ENCODE measurements at places on chromosomes 1 and 21.
A peak's percentile ranks its signal among the peaks of the same experiment; 100 is the strongest.

DNA sequence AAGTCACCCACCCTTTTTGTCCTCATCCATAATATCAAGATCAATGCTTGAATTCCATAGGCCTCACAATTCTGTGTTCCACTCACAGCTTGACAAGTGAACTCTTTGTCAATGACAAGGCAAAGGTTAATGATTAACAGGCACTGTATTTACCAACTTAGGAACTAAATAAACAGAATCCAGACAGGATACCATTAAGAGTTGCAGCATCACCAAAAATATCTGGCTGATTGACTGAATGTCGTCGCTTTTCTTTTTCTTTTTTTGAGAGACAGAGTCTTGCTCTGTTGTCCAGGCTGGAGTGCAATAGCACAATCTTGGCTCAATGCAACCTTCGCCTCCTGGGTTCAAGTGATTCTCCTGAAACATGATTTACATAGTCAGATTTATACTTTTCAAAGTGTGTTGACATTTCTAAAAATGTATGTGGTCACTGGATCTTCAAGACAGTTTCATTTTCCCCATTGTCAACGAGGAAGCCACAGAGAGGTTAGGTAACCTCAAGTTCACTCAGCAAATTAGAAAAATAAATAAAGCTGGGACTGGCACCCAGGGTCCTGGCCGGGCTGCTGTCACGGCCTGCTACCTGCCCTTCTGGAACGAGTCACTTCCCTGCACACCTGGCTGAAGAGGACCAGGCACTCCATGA, 81.0 kb downstream of the PDE9A start:
- no peak for DNase-seq

DNA sequence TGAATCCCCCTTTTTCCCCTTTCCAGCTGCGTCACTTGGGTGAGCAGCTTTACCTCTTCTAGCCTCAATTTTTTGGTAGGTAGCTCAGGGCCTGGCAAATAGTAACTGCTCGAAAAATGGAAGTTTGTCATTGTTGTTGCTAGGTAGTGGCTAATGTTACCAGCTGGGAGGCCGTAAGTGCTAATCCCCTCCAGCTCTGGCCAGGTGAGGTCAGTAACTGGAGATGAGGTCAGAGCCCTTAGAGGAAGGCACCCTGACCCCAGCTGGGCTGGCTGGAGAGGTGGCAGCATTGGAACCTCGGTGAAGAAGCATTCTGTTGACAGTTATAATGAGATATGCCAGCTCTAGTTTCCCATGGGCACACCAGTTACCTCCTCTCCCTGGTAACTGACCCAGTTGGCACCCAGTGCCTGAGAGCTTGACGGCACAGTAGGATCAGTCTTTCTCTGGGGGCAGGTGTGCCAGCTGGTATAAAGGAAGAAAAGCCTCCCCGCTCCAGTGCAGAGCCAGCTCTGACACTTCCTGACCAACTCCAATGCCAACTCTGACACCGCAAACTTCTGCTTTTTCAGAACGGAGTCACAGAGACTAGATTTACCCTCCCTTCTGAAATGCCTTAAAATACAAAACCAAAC, 35.0 kb upstream of the SLC2A1 start:
- no peak for DNase-seq

- no peak for DNase-seq
Measured at GRCh38 chr1:224780736-224781135, 148.7 kb upstream of the DNAH14 start.

GRCh38 chr1:167922611-167923074, 8.7 kb upstream of the ADCY10 start:
- DNase-seq, result no peak

DNA sequence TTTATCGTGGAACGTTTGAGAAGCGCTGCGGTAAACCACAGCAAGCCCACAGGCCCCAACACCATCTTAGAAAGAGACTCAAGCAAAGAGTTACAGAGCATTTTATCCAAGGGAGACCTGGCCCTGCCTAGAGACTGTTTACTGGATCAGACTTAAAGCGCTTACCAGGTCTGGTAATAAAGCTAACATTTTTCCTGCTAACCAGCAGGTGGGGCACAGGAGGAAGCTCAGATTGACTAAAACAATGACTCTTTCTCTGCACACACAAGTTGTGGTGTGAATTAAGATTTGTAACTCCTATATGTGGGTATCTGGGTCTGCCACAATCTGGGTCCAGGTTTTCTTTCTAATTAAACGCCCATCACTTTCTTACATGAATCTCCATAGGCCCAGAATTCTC, 136.5 kb upstream of the ETS2 start:
- DNase-seq, result no peak

GRCh38 chr1:3055051-3055450, 14.0 kb upstream of the PRDM16 start:
- no peak for DNase-seq

GRCh38 chr1:78843111-78843510, 163.4 kb downstream of the ADGRL4 start:
- DNase-seq, result no peak

- peak; percentile 65 for DNase-seq
Measured at GRCh38 chr1:1539310-1540089, 924 bp downstream of the TMEM240 start.

- DNase-seq, result no peak
Measured at GRCh38 chr1:76799700-76800099, 67.6 kb upstream of the ST6GALNAC5 start.

GRCh38 chr1:93976711-93977597, 67.7 kb upstream of the GCLM start:
- no peak for DNase-seq

DNA sequence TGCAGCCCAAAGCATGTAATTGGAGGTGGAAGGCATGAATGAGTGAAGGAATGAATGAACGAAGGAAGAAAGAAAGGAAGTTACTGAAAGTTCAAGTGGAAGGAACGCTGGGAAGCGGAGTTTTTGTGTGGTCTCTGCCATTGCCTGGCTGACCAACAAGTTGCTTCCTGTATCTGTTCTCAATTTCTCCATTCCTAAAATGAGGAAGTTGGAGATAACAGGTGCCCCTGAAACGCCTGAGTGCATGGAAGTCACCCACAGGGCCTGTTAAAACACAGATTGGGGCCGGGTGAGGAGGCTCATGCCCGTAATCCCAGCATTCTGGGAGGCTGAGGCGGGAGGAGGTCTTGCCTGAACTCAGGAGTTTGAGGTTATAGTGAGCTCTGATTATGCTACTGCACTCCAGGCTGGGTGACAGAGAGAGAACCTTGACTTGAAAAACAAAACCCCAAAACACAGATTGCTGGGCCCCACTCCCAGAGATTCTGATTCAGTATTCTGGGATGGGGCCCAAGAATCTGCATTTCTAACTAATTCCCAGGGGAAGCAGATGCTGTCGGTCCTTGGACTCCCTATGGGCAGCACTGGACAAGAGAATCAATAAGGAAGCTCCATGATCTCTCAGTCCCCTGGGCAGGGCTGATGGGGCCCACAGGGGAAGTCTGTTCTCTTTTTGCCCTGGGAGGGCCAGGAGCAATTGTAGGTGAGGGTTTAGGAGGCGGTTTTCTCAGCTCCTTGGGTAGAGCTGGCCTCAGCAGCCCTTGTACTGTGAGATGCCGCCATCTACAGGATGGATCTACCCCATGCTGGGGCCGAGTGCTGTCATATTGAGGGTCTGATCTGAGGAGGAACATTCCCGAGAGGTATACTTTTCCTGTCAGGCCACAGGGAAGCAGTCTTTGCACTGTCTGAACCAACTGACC, 3.3 kb upstream of the CNR2 start:
- peak; percentile 64 for DNase-seq

DNA sequence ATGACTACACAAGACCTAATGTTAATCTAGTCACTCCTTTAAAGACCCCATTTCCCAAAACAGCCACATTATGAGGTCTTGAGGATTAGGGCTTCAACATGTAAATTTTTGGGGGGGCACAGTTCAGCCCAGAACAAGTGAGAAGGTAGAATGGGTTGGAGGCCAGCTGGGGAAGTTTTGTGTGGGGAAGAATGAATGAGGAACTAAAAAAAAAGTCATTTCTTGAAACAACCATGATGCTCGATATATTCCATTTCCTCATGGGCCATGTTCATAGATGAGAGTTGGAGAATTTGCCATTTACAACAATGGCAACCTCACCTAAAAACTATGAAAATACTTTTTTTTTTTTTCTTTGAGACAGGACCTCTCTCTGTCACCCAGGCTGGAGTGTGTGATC, 14.5 kb downstream of the NLRP3 start:
- DNase-seq, result no peak

GRCh38 chr1:213335084-213335483, 284.0 kb downstream of the RPS6KC1 start:
- no peak for DNase-seq

DNA sequence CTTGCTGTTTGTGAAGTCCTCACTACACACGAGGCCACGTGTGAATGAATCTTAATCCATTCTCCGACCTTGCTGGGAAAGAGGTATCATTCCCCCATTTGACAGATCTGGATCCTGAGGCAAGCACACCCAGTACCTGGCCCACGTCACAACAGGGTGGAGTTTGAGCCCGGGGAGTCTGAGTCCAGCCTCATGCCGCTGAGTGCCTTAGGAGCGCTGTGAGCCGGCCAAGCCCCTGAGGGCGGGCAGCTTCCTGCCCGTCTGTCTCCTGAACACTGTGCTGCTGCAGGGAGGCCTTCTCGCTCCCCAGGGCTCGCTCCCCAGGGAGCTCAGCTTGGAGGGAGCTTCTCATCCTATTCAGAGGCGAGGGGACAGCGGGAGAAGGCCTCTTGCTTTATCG, 29.7 kb downstream of the SLC45A1 start:
- no peak for DNase-seq

DNA sequence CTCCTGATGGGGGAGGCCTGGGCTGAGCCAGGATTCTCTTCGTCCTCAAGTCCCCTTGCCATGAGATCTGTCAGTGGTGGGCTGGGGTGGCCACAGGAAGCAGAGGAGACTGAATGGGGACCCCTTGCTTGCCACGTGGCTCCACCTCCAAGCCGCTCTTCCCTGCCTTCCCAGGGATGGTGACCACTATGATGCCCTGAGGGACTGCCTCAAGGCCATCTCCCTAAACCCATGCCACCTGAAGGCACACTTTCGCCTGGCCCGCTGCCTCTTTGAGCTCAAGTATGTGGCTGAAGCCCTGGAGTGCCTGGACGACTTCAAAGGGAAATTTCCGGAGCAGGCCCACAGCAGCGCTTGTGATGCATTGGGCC, 20.9 kb upstream of the TMEM222 start:
- no peak for DNase-seq

GRCh38 chr1:44068442-44068921, 37.2 kb upstream of the SLC6A9 start:
- no peak for DNase-seq

Data from nephron progenitor cell (in vitro differentiated cells).